ENCODE measurements at places on chromosomes 4 and X.
A peak's percentile ranks its signal among the peaks of the same experiment; 100 is the strongest.

DNA sequence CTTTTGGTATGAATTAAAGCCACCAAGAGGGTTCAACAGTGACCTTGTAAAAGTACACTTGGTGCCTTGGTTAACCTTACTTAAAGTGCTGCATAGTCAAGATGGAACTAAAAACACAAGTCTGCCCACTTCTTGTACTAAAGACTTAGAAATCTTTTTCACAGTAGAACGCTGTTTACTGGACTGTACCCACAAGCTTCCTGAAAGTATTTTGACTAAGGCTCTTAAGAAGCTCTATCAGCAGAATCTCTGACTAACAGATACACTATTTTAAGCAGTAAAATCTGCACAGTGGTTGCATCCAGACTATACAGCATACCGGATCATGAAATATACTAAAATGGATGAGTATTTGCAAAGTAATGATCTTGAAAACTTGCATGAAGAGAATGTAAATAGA lies 7.2 kb downstream of the RAB28 start:
- DNase-seq, result peak; percentile 38

DNA sequence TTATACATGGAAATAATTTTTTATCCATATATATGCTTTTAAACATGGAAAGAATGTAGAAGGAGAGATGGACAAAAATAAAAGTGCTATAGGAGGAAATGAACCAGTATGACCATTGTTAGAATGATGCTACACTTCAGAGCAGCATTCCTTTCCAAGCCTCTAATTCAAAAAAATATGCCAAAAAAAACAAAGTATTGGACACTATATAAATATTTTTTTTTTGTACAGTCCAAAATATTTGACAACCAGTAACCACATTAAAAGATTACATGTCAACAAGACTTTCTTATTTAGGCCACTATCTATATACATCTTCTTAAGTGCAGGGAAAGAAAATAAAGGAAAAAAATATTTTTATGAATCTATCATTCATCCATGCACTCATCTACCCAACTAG lies 198.6 kb downstream of the LRBA start:
- DNase-seq, result peak; percentile 81

DNA sequence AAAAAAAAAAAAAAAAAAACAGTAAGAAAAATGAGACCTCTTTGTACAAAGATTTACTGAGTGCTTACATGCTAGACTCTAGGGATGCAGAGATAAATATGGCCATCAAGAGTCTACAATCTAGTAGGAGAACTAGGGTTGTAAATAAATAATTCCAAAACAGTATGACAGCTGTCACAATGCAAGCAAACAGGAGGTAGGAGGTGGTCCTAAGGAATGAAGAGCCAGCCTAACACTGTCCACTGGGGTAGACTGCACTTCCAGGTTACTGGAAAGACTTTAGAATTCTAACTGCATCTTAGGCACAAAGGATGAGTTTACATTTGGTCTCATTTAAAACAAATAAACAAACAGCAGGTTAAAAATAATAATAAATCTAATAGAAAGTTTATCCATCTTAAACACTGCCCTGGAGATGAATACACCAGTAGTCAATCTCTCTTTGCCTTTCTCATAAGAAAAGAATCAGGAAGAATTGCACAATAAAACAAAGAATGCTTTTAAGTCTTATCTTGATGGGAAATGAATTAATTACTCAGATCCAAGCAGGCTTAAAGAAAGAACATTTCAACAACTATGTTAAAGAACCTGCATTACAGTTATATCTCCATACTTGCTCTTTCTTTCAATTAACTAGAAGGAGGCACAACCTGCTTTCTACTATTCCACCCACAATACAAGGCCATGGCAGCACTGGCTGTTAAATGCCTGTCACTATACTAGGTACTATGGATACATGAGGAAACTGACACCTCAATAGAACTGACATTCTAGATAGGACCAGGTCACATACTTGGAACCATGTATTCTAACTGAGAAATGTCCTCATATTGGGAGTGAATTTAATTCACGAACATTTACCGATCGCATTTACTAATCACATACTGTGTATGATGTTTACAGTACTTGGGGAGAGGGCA lies 12.7 kb downstream of the ADGRA3 start:
- DNase-seq, result no peak

DNA sequence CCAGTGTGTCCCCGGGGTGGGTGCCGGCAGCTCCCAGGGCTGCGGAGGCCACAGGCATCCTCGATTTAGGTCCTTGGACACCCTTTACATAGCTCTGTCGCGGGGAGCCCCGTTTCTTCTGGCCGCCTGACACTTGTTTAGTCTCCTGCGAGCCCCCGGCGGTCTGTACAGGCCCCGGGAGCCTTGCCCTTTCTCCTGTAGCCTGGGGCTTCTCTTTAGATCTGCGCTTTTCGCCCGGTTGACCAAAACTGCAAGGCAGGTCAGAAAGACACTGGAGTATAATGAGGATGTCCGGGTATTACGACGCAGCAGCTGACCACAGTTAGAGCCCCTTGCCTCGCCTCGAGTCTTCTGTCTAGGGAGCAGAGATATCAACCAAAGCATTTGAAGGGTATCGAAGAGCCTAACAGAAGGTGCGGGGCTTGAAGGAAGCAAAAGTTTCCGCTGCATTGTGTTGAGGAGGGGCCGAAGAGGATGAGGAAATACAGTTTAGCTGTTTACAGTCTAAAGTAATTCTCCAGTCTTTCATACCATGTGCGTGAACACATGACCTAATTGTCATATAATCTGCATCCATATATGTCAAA lies 479 bp downstream of the BRCC3 start:
- no peak for DNase-seq

DNA sequence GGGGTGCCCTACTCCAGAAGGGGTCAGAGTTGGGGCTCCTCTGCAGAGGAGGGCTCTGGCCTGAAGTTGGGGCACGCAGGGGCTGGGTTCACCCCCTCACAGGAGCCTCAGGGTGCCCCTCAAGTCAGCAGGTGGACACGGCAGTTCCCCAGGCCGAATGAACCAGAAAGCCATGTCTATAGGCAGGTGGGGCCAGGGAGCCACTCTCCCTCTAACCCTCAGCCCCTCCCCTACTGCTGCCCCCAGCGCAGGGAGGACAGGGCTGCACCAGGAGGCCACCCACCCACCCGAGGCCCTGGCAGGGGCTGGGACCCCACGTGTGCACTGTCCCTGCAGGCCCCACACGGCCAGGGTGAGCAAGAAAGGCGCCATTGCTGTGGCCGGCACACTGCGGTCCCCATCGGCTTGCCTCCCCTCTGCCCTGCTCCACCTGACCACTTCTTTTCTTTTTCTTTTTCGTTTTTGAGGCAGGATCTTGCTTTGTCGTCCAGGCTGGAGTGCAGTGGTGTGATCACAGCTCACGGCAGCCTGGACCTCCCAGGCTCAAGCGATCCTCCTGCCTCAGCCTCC lies 83.8 kb downstream of the FAM53A start:
- no peak for DNase-seq

DNA sequence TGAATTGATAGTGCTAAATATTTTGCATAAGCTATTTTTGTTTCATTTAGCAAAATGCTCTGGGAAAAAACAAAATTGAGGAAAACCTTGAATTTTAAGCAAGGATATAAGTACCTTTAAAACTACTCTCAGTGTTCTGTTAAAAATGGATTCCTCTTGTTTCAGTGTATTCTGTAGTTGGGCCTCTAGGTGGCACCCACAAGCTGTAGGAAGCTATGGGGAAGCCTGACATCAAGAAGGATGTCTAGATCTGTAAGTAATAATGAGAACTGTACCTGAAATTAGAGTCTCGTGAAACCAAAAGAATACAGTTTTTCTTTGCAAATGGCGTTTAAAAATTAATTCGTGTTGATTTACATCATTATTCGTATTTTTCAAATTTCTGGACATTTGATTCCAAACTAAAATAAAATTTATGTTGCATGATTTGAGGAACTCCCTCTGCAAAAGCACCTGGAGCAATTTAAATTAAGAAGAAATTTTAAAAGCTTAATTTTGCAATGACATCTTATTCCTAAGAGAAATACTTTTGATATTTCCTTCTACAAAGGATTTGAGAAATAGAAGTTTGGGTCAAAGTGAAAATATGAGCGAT lies 51.2 kb downstream of the TMPRSS11E start:
- peak; percentile 53 for DNase-seq

DNA sequence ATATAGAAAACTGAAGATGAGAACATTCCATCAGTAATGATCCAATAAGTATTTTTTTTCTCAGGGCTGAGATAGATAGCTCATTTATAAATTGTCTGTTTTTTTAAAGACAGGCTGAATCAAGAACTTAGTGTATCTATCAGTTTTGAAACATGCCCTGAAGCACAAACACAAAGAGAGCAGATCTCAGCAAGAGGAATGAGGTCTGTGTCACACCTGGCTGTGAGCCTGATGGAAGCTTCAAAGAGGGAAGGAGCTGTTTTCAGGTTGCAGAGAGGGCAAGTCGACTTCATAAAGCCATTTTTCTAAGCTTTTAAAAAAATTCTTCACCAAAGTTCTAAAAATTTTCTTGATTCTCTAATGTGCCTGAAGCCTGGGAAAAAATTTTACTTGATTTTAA lies 434.9 kb downstream of the PDGFC start:
- no peak for DNase-seq

DNA sequence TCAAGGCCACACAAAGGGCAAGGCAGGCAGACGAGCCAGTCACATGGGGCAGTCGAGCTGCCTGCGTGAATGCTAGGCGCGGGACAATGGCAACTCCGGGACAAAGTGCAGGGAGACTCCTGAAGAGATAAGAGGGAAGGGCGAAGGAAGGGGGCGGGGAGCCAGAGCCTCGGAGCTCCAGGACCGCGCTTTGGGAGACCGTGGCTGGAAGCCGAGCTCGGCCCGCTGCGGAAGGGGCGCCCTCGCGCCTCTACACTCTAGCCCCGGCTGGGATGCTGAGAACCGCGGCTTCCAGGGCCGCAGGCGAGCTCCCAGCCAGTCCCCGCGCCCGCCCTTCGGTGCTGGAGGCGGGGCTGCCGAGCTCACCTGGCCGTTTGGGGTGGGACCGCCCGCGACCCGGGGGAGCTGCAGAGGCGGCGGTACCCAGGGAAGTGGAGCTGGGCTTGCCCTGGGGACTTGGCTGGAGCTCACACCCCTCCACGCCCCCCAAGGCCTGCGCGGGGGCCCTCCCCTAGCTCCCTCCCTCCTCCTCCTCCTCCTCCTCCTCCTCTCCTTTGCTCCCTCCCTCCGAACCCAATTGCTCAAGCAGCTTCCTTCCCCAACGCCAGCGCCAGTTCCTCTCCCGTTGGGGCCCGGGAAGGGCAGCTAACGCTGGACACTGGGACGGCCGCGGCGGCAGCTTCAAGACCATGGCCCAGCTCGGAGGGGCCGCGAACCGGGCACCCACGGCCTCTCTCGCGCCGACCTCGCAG lies at the start of gene SOWAHD:
TSS of gene SOWAHD (plus strand) at position 610 of the 752 bp plus-strand sequence. CDS start at position 690, 80 bp downstream.
- DNase-seq, result no peak

DNA sequence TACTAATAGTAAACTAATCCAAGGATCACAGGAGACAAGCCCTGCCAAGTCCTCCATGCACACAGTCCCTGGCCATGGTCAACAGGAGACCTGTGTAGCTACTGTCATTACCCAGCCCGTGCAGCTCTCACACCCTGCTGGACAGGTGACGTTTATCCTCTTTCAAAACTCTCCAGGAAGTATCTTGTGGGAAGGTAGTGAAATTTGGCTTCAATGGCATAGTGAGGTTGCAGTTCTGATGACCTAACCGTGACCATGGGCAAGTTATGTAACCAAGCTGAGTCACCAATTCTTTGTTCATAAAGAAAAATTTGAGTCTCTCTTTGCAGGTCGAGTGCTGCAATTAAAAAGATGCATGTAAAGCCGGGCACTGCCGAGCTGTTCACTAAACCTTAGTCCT lies 11.3 kb upstream of the SLC2A9 start:
- peak; percentile 52 for DNase-seq

DNA sequence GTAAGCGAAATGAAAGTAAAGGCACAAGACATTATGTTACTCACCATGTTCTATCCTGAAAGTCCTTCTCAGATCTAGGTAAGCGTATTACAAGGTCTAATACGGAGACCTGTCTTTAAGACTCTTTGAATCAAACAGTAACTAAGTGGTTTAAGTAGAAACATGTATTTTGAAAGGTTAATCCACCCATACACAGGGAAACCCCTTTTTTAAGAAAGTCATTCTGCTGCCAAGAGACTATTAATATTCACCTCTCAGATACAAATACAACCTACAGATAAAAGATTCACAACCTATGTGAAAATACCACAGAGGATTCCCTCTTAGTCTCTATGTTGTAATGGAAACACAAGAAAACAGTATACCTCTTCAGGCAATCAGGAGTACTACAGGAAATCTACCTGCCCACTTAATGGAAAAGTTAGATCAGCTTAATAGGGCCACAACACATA lies 63.2 kb upstream of the TNIP3 start:
- DNase-seq, result no peak

DNA sequence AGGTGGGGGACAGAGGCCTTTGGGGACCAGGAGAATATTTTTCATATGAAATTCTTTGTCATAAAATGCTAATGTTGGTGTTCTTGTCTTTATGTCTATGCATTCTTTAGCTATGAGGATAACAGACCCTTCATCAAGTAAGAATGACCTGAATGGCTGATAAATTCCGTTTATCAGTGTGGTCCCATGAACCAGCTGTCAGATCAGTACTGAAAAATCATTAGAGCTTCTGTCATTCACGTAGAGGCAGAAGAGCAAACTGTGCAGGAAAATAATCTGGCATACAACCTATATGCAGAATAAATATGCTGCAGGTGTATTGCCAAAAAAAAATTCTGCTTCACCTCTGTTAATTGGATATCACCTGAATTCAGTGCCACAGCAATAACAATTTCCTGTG lies 828.6 kb downstream of the ADGRL3 start:
- DNase-seq, result no peak

- peak; percentile 53 for DNase-seq
Measured at GRCh38 chrX:26032111-26032912, 105.8 kb upstream of the MAGEB18 start.

DNA sequence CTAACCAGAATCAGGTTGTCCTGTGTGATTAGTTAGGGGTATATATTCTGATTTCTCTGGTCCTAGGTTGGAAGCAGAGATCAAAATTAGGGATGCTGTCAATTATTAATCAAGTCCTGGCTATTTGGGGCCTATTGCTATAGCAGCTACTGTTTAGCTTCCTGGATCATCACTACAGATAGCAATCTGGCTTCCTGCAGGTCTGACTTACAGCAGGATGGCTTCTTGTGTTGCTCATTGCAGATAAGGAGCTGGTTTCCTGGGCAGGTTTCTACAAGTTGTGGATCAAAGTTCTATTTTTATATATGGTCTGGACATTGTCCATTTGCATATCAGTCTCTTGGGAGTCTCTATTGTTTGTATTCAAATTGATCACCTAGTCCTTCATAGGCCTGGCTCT lies 57.7 kb upstream of the C4orf54 start:
- no peak for DNase-seq

- DNase-seq, result no peak
Measured at GRCh38 chr4:142832022-142832421, 14.1 kb downstream of the INPP4B start.

GRCh38 chr4:4838051-4838935 lies 21.2 kb upstream of the MSX1 start:
- DNase-seq, result peak; percentile 19

DNA sequence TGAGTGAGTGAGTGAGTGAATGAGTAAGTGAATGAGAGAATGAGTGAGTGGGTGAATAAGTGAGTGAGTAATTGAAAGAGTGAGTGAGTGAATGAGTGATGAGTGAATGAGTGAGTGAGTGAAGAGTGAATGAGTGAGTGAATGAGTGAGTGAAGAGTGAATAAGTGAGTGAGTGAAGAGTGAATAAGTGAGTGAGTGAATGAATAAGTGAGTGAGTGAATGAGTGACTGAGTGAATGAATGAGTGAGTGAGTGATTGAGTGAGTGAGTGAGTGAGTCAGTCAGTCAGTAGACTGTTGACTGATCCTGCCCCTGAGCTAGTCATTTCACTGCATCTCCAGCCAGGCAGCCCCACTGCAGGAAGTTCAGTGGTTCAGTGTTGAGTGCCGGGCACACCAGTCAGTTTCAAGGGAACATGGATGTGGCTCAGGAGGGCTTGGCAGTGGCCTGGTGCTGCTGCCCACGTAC lies 228.4 kb upstream of the PSAPL1 start:
- no peak for DNase-seq
